ENCODE measurements at places on chromosomes 5 and 9.
A peak's percentile ranks its signal among the peaks of the same experiment; 100 is the strongest.

- no peak for DNase-seq
These were observed 23.0 kb downstream of the GDNF start for GRCh38 chr5:37816883-37817282.

GRCh38 chr9:20356403-20357036 lies 265.8 kb downstream of the MLLT3 start:
- DNase-seq: peak; percentile 51

DNA sequence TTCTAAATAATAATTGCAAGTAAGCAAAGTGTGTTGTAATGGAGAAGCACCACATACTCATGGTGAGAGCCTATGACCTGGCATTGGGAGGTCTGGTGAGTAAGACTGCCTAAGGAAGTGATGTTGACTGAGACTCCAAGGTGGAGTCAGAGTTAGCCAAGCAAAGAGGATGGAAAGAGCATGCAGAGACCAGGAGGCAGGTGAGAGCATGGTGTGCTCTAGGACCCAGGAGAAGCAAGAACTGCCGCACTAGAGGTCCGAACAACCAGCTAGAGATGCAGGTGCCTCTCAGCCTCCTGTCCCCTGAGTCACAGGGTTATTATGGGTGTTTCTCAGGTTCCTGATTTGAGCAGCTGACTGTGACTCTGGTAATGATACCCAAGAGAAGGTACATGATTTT lies 27.3 kb downstream of the ANP32B start:
- DNase-seq: no peak

DNA sequence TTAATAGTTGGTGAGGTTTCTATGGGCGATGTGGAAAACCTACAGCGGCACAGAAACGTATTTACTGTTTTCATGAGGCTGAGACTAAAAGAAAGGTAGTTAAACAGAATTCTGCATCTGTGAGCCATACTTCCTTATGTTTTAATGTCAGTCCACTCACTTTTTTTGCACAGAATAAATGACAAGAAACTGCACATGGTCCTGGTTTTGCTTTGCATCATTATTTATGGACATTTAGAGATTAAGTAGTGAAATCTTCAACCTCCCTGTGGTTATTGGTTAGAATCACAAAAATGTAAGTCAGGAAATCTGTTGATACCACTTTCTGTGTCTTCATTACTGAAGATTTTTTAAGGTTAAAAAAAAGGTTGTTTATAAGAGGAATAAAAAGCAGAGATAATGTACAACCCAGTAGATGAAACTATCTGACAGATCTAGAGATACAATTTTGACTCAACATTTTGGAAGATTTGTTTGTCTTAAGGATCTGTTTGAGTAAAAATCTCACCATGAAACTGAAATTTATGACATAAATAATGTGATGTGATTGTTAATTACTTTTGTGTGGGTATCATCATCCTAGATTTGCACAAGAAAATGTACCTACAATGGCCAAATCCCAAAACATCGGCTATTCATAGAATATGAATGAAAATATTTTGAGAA lies 2.4 kb downstream of the PRR16 start:
- DNase-seq: no peak

- DNase-seq: peak; percentile 61
These were observed 70.4 kb downstream of the GADD45G start for GRCh38 chr9:89675058-89675742.

DNA sequence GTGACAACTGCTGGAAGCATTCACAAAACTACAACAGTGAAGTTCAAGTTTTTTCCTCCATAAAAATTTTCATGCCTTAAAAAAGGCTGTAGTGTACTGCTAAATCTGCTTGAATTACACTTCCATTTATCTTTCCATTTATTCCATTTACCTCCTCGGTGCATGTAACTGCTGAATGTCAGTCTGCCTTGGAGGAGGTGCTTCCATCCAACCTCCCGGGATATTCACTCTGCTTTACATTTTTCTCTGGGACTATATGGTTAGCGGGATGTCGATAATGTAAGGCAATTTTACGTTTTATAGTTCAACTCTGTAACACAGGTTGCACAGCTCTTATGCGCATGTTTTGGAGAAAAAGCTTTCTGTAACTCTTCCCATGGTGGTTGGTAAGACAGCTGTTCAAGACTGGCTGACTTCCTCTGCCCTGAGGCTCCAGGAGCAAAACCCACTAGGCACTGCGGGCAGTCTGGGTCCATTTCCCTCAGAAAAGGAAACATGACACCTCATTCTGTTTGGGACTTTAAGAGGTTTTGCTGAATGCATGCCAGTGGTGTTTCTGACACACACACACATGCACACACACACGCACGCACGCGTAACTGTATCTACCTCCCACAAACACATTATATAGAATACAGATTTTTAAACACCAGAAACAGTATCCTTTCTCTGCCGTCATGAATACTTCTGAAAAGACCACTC lies 66.1 kb downstream of the SPTLC1 start:
- DNase-seq: no peak

GRCh38 chr5:56233230-56233629 lies at the start of gene ANKRD55:
TSS of gene ANKRD55 (minus strand) at chr5:56233330. CDS start at chr5:56232913, 417 bp downstream.
- peak; percentile 24 for DNase-seq

DNA sequence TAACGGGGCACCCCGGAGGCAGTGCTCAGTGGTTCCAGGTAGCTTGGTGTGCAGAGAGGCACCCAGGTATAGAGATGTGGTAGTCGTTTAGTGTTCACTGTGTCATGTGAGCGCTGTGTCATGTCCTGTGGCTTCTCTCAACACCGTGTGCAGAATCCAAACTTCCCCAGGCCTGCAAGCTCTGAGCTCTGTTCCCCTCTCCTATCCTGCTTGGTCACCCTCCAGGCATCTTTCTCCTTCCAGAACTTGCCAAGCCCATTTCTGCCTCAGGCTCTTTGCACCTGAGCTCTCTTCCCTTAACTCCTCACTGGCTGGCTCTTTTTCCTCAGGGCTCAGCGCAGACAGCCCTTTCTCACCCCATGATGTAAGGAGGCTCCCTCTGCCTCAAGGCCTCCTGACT lies 64.8 kb downstream of the CARTPT start:
- DNase-seq: no peak

DNA sequence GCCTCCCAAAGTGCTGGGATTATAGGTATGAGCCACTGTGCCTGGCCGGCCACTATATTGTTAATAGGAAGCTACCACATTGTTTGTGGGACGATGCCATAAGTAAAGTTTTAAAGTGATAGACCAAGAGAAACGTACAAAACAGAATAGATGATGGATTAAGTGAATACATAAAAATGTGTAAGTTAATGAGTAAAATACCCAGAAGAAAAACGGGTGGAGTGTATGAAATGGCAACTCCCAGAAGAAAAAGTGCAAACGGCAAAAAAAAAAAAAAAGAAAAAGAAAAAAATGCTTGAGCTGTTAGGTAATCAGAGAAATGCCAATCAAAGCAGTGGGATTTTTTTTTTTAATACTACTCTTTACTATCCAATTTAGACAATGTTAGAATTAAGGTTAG lies 246.0 kb downstream of the PDZD2 start:
- no peak for DNase-seq

- no peak for DNase-seq
These were observed 60.0 kb downstream of the MCTP1 start for GRCh38 chr5:95224701-95225459.

GRCh38 chr9:137048655-137049543 lies 2.9 kb upstream of the NPDC1 start:
- no peak for DNase-seq

GRCh38 chr9:73529666-73530065 lies 378.0 kb downstream of the ANXA1 start:
- no peak for DNase-seq

- no peak for DNase-seq
These were observed 116.0 kb downstream of the KCNIP1 start for GRCh38 chr5:170619869-170620268.

GRCh38 chr9:96419691-96419969 lies 1.5 kb upstream of the ZNF367 start:
- no peak for DNase-seq

DNA sequence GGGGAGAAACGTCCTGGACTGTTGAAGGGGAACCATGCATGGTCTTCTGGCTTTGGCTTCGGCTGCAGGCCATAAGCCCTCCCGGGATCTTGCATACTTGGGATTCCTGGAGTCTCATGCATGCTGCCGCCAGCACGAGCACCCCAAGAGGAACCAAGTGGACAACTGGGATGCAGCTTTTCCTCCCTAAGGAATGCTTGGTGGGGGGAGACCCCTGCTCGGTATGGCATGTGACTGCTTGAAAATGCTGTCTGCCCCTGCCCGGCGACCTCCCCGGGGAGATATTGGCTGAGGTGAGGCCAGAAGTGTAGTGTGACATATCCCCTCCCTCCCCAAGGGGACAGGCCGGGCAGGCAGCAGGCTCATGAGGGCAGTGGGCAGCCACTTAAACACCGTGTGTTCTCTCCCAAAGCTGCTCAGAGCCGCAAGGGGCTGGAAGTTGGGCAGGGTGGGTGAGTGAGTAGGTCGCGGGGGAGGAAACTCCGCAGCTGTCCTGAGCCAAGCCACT lies 15.7 kb downstream of the TMEM171 start:
- DNase-seq: no peak

- DNase-seq: no peak
These were observed 129.1 kb upstream of the ZNF462 start for GRCh38 chr9:106733828-106734380.

All from hindlimb muscle (tissue), 1 donor.